Activated CD4-positive, alpha-beta T cell treated with anti-CD3 and anti-CD28 coated beads for 4 hours (primary cell): ENCODE measurements at places on chromosomes 5 and 9.

DNA sequence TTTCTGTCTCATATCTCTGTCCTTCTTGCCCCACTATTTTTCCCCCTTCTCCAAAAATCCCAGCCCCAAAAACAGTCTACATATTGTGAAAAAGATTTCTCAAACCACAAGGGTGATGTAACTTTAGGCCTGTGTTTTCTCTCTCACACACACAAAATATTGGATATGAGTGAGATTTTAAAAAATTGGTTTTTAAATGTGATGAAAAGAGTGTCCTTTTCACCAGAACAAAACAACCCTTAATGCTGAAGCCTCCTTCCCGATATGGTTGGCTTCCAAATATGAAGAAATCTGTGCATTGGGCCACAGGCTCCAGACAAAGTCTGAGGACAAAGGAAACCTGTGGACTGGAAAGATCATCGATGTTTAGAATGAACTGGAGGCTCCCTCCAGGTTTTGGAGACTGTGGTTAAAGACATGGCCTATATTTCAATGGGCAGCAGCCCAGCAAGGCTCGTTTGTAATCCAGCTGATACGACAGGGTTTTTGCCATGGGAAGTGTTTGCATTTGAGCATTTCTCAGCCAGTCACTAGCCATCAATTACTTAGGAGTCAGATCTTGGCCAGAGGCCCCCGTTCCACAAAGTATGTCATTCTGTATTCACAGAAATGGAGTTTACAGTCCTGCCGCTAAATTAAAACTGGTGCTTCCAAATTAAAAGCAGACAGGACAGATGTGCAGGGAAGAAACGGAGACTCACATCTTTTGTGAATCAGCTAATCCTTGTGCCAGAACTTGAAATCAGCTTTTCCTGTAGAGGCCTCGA, 546.3 kb downstream of the EBF1 start:
- DNase-seq = no peak

GRCh38 chr5:158701406-158702177, 398.1 kb downstream of the EBF1 start:
- no peak for DNase-seq

GRCh38 chr9:121649476-121650216, 1.8 kb upstream of the DAB2IP start:
- no peak for DNase-seq

DNA sequence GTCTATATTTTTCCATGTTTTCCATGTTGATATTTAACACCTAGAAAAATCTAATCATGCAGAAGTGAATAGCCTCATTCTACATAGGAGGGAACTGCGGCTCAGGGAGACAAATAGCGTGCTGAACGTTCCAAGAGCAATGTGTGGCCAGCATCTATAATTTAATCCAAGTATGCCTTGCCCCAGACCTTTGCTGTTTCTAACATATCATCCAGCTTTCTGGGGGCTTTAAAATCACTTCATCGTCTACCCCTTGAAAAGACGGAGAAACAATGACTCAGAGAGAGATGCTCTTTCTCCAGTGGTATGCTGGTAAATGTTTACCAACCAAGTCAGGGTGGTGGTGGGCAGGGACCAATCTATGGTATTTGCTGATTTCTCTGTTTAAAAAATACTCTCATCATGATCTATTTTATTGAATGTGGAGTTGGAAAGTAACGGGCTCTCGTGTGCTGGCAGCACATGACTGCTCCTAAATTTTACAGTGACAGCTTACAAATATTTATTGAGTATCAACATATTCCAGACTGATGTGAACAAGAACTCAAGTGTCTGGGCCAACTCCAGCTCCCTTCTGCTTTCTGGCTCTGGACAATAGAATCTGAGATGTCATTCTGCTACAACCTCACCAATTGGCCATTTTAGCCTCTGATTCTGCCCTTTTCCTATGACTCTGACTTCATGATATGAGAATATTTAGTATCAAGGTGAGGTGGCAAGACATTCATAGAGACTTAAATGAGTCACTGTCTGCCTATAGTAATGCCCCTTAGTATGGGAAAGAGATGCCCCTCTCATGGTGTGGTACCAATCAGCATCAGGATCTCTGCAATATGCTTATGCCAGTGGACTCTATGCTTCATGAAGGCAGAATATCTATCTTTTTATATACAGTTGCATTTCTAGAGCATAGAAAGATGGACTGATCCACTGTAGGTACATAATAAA, 407.4 kb upstream of the TNC start:
- no peak for DNase-seq

- DNase-seq = no peak
Measured at GRCh38 chr9:131810351-131811170, 70.7 kb upstream of the RAPGEF1 start.

DNA sequence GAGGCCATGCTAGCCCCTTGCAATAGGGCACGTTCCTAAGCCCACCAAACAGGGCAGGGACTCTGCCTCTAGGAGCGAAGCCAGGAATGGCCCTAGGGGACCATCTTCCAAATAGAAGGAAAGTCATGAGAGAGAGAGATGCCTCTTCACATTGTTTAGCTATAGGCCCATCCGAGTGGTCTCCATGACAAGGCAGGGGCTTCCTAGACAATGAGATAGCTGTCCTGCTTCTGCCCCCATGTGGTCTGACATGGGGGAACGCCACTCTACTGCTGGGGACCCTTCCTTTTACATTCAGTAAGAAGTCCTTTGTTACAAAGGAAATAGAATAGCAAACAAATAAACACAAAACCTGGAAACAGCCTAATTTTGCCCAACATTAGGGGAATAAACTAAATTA, 17.9 kb upstream of the KIF4B start:
- no peak for DNase-seq

- no peak for DNase-seq
Measured at GRCh38 chr9:115118879-115119218, 892 bp upstream of the TNC start.

- no peak for DNase-seq
Measured at GRCh38 chr9:99873943-99874584, 32.4 kb upstream of the STX17 start.

DNA sequence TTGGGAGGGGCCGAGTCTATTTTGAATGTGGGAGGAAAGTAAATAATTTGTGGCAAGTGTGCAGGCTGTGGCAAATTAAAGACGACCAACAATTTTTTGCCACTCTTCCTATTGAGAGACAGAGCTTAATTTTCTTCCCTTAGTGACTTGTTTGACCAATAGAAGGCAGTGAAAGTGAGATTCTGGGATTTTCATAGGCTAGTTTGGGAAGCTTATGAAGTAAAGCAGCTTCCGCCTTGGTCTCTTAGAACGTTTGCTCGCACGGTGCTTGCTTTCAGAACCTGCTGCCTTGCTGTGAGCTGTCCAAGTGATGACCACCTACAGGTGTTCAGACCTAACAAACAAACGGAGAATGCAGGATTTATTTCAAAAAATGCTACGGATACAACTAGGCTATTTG, 6.7 kb upstream of the OR1N2 start:
- no peak for DNase-seq

DNA sequence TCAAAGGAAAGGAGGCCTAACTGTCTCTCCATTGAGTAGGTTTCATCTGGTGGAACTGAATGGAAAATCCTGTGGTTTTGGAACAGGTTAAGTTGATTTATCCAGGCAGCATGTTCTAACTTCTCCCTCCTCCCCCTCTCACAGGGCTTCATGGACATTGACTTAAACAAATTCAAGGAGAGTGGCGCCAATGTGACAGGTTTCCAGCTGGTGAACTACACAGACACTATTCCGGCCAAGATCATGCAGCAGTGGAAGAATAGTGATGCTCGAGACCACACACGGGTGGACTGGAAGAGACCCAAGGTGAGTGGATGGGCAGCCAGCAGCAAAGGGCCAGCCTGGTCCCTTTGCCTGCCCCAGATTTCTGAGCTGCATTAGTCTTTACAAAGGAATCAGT, 183.9 kb downstream of the GRIA1 start:
- DNase-seq = no peak

- DNase-seq = peak; percentile 17
Measured at GRCh38 chr9:107213561-107214028, 69.5 kb upstream of the RAD23B start.

DNA sequence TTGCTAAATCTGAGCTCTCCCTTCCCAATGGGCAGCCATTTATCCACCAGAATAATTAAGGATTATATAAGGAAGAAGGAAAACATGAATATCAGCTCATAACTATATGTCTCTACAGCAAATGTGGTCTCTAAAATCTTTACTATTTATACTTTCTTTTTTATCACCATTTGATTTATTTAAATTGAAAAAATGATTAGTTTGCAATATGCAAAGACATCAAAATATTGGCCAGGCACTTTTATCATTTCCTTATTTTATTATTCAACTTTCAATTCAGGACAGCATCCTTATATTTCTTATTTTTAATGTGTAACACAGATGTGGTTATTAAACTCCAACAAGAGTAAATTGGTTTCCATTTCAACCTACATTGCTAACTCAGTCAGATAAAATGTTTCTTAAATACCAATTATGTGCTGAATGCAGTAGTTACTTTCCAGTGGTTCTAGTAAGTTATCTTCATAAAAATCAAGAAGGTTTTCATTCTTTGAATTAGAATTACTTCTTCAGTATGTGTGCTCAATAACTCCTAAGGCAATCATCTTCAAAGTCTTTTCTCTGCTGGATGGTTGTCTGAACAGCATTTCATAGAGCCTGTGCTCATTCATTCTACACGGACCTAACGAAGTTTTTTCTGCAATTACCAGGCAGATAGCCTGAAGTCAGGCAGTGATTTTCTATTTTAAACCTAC, 1148.0 kb downstream of the CDH12 start:
- DNase-seq = no peak

- no peak for DNase-seq
Measured at GRCh38 chr5:6570530-6570929, 62.3 kb downstream of the NSUN2 start.

DNA sequence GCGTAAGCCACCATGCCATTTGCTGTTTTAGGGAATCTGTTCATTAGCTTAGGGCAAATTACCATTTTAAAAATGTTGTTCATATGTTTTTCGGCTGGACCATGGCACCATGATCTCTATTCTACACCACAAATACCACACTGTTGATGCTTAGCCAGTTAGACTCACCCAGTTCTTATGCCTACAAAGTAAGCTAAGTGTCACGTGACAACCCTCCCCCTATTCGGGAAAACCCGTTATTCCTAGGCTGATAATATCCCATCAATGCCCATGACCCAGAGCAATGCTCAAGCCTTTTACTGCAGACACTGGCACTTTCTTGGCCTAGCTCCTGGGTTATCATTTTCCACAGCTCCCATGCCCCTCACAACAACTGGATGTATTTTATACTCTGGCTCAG, 280.3 kb upstream of the KLF9 start:
- DNase-seq = no peak

GRCh38 chr5:14016549-14016948, 72.1 kb upstream of the DNAH5 start:
- no peak for DNase-seq

GRCh38 chr5:175689147-175689991, 31.5 kb downstream of the HRH2 start:
- DNase-seq = no peak
